MCF 10A (cell line): ENCODE measurements at places on chromosomes 12 and 14.

DNA sequence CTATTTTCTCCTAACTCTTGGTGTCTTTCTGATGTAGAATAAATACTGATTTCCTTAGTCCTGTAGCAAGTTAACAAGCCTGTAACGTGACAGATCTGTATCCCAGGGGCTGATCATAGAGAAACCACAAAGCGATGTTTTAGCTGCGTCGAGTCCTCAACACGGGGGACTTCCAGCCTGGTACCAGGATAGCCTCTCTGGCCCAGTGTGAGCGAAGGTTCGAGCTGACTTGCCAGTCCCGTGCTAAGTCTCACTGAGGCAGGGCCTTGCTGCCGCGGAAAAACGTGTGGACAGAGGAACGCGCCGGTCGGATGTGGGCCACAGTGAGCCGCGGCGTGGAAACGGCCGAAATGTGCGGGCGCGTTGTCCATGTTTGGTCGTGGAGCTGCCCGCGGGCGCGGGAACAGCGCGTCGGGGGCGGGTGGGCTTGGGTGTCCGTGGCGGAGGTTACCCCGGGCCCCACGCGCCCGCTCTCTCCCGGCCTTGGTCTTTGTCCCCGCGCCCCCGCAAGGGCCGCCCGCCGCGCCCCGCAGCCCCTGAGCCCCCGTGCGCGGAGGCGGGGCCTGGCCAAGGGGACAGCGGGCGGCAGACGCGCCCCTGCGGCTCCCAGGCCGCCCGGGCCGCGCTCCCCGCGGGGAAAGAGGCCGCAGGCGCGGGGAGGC lies 531 bp upstream of the EML1 start:
- DNase-seq = no peak

DNA sequence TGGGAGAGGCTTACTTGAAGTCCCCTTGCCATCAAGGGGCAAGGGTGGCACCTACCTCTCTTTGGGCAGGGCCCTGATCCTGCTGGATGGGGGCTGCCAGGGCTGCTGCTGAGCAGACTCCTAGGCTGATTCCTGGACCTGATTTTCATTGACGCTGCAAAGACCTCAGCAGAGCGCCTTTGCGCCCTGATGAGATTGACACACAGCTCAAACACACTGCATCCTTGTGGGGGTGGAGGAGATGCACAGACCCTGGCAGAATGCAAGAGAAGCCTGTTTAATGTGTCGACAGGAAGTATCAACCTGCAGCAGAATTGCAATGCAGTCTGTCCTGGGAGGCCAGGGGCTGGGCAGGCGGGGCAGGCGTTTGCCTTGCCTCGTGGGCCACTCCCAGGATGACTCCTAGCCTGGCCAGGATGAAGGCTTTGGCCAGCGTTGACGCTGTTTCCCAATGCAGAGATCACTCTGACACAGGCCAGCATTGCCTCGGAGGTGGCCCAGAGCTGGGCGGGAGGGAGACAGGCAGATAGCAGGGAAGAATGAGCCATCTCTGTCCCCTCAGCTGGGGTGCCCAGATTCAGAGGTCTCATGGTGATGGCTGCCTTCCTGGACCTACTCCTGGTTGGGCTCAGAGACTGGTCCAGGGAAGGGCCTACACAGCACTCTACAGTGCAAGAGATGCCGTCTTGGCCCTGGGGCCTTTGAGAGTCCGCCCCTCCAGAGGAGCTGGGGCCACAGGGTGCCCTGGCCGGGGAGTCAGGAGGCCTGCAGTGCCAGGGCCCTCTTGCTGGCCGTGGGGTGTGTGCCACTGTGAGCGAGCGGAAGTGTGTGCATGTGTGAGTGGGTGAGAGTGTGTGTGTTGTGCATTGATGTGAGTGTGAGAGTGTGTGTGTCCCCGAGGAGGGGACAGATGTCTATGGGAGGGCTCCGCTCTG lies 108.3 kb downstream of the KIF26A start:
- DNase-seq = no peak

DNA sequence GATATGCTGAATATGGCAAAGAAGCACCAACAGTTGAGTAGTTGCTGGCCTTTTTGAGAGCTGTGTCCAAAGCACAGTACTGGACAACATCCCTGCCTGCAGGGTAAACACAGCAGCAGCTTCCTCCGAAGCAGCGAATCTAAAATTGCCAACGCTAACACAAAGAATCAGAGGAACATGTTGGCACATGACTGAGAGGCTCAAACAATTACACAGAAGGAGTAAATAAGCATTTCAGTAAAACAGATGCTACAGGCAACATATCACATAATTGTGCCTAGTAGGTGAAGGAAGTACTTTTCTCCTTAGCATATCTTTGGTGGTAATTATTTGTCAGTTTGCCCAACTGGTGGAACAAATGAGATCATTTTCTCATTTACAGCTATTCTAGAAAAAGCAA lies 52.1 kb downstream of the KICS2 start:
- DNase-seq = peak; percentile 68

DNA sequence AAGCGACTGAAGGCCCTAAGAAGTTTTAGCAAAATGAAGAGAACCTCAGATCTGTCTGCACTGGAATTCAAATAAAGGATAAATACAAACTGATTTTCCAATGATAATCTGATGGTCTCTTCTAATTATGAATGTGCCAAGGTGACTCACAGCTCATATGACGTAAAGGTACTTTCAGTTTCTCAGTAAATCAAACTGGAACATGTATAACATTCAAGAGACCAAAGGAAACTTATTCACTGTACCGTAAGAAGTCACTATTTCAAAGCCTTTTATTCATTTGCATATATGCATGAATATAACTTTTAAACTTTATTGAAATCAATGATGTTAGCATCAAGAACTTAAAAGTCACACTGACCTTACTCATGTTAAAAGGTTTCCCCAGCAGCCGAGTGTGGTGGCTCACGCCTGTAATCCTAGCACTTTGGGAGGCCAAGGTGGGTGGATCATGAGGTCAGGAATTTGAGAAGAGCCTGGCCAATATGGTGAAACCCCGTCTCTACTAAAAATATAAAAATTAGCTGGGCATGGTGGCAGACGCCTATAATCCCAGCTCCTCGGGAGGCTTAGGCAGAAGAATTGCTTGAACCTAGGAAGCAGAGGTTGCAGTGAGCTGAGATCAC lies 52.2 kb downstream of the ATXN2 start:
- peak; percentile 31 for DNase-seq

GRCh38 chr14:103341250-103342129 lies 7.5 kb downstream of the EIF5 start:
- no peak for DNase-seq

DNA sequence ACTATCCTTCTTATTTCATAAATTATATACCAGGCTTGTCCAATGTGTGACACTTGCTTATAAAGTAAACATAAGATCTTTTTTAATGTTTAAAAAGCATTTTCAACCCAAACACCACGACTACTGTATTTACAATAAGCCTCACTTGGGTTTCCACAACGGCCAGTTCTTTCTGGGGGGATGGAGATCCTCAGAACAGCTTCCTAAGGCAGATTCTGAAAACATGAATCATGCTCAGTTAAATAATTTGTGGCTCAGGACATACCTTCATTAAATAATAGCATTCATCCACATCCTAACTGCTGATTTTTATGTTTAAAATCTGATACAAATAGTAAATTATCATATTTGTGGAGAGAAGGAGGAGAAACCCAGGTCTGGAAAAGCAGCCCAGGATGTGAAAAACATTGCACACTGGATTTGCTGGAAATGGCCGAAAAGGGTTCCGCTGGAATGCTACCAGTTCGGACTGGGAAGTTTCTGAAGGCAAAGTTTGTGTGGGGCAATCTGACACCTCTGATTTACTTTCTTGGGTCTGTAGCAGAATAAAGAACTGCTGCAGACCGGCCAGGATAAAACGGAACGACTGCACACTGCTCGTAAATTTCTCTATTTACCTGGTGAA lies 597 bp downstream of the GLT8D2 start:
- no peak for DNase-seq

DNA sequence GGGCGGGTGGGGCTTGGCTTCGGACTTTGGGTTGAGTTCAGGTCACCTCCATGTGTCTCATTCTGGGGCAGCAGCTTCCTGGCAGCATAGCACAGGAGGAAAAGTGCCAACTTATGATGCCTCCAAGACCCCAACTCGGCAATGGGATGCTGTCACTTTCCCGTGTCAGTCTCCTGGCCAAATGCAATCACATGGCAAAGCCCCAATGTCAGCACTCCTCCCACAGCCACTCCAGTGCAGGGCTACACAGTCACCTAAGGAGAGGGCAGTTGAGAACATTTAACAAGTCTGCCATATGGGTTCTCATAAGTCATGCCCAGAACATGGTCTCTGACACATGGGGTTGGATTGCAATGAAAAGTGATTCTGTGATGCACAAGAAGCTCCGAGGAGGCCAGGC lies 26.7 kb downstream of the ELK3 start:
- peak; percentile 27 for DNase-seq

GRCh38 chr12:9364224-9365176 lies 156.3 kb upstream of the PZP start:
- DNase-seq = peak; percentile 59

DNA sequence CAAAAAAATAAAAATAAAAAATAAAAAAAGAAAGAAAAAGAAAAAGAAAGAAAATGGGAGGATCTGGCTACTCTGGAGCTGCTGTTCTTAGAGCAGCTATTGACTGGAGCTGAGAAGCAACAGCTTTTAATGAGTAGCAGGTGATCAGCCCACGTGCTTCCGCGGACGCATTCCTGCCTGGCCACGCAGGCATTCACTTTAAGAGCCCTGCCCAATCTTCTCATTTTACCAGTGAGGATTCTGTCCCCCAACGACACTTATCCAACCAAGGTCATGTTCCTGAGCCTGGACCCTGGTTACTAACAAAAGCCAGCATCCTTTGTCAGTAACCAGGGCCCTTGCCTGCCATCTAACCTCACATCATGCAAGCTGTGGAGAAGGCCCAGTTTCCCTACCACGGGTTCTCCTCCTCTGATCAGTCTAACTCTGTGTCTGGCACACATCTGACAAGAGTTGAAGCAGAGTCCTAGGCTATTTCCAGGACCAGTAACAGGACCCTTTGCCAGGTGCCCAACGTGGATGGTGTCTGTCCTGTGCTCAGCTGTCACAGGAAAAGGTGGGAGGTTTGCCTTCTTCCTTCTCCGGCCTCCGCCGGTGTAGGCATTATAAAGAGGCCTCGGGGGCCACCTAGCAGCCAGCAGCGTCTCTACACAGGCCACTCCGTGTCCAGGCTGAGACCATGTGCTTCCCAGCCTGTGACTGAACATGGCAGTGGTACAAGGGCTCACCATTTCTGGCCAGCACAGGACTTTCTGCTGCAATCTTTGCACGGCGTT lies 60.9 kb upstream of the GPATCH2L start:
- DNase-seq = no peak

GRCh38 chr12:62772416-62772955 lies 162.5 kb downstream of the PPM1H start:
- DNase-seq = peak; percentile 12

DNA sequence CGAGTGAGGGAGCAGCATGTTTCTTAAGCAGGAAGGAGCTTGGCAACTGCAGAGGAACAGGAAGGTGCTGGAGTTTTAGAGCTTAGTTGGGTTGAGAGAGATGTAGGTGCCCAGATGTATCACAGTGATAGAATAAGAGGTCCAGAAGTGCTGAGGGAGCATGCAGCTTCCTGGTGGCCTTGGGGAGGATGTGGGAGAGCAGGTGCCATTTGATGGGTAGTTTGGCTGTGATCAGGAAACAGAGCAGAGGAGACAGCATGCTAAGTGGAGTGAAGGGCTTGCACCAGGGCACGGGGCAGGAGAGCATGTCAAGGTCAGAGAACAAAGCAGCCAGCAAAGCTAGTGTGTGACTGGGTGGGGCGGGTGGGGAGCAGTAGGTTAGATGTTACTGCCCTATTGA lies 74.8 kb downstream of the PAPOLA start:
- no peak for DNase-seq

DNA sequence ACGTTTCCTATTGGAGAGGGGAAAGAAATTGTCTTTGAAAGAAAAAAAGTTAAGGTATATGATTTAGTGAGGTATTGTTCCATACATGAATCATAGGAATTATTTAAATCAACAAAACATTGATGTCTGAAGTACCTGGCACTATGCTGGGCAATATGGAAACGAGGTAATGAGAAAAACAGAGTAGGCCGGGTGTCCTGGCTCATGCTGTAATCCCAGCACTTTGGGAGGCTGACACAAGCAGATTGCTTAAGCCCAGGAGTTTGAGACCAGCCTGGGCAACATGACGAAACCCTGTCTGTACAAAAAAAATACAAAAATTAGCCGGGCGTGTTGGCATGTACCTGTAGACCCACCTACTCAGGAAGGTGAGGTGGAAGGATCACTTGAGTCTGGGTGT lies 45.9 kb downstream of the AEBP2 start:
- DNase-seq = peak; percentile 65

GRCh38 chr12:96486751-96487613 lies 2.4 kb upstream of the CFAP54 start:
- peak; percentile 77 for DNase-seq

DNA sequence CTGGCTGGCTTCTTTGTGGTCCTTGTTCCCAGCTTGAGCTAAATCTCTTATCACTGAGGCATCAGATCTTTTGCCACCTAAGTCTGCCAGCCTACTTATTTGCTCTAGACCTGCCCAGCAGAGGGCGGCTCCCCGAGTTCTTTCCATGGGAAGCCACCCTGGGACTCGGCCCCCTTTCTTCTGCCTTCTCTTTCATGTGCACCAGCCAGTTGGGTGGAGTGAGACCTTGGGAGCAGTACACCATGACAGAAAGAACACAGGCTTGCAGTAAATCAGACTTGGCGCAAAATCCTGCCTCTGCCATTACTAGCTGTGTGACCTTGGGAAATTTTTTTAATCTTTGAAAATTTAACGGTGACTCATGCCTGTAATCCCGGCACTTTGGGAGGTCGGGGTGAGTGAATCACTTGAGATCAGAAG lies 7.4 kb downstream of the SMAGP start:
- DNase-seq = peak; percentile 55

DNA sequence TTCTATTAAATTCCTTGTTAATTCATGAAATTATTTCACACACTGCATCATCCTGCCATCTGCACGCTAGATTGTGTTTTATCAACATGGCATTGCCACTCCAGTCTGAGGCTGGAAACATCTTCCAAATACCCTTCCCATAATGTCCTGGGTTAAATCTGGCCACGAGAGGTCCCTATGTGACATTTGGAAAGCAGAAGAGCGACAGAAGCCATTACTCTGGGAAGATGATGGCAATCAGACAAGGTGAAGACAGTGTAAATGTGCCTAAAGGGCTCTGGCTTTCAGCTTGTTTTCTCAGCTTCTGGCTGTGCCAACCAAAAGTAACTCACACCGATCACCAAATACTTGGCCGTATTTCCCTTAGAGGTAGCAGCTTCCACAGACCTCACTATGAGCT lies 144.8 kb downstream of the CAPZA3 start:
- DNase-seq = no peak

- no peak for DNase-seq
These were observed 41.1 kb downstream of the ATXN2 start for GRCh38 chr12:111558107-111558376.

GRCh38 chr12:11067514-11067913 lies 5.4 kb upstream of the TAS2R46 start:
- peak; percentile 64 for DNase-seq

GRCh38 chr14:103132381-103133209 lies 9.3 kb downstream of the TNFAIP2 start:
- no peak for DNase-seq

GRCh38 chr14:103932791-103933490 lies 4.7 kb downstream of the TDRD9 start:
- peak; percentile 72 for DNase-seq
